ENCODE measurements at places on chromosomes 3 and 15.

DNA sequence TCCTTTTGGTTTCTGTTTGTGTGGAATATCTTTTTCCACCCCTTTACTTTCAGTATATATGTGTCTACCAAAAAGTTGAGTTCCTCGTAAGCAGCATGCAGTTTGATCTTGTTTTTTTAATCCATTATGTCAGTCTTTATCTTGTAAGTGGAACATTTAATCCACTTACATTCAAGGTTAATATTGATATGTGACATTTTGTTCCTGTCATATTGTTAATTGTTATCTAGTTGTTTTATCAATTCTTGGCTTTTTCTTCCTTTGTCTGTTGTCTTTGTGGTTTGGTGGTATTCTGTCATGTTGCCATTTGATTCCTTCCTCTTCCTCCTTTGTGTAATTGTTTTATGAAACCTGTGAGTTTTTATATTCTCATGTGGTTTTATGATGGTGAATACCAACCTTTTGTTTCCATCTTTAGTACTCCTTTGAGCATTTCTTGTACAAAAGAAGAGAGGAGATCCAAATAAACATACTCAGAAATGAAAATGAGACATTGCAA, 43.4 kb upstream of the XCR1 start:
- DNase-seq, result no peak

- DNase-seq, result peak; percentile 33
These were observed 386 bp downstream of the SQOR start for GRCh38 chr15:45635191-45635638.

GRCh38 chr3:149373235-149374125, 4.0 kb downstream of the TM4SF1 start:
- no peak for DNase-seq

DNA sequence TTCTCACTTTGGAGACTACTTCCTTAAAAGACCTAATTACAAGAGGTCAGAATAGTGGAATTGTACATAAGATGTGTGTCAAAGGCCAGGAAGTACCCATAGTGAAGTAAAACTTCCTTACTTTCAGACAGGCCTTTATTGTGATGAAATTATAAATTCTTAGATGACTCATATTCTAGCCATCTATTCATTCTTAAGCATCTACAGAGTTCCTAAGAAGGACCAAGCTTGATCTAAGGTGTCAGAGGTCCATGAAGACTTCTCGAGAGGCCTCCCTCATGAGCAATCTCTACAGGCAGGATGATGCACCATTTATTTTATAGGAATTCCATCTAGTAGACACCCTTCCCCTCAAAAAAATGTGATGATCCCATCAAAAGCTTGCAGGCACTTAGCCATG, 493.3 kb downstream of the MAGI1 start:
- no peak for DNase-seq

- DNase-seq, result no peak
These were observed 93.8 kb downstream of the RFTN1 start for GRCh38 chr3:16419640-16420241.

DNA sequence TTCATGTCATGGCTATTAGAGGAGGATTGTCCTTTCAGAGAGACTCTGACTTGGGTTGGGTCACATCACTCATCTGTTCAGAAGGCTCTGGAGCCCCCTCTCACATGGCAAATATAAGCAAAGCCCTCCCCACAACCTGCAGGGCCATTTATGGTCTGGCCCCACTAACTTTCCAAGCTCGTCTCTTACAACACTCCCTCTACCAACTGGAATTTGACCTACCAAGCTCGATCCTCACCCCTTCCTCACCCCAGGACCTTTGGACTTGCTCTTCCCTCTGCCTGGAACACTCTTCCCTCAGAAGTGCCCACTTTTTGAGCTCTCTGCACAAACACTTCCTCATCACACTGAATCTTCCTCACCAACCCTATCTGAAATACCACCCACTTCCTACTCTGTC, 14.2 kb upstream of the PXYLP1 start:
- no peak for DNase-seq

DNA sequence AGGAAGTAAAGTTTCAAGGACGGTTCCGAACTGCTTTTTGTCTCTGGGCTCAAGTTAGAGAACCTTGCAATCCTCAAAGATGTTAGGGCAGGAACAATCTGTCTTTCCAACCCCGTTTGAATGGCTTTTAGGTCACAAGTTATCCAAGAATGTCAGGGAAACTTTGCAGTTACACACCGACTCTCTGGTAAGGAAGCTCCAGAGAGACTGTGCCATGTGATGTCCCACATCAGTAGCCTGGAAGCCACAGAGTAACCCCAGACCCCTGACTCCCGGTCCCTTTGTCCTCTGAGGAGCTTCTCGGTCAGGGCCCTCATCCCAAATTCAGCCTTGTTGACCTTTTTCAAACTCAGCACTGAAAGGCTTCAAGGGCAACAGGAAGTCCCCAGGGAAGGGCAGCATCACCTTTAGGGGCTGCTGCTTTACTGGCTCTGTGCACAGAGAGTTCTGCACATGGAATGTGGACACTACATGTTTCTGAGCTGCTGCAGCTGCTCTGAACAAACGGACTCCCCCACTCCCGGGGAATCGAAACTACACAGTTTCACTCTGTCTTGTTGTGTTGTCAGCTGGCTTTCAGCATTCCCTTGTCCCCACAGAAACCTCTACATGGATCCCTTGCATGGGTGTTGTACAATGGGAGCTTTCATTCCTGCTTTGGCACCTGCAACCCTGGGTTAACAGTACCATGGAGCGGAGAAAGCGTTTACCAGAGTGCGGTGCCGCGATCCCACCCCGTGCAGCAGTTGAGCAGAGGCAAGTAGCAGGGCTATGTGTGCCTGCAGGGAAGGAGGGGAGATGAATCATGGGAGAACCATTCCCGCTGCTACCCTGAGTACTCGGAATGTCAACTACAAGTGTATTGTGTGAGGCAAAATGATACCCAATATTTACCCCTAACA, 408.2 kb upstream of the THBS1 start:
- DNase-seq, result no peak

- no peak for DNase-seq
These were observed 107.9 kb upstream of the ATP10A start for GRCh38 chr15:25971053-25971452.

GRCh38 chr3:184320104-184320445, 5.7 kb downstream of the EIF4G1 start:
- DNase-seq, result no peak

DNA sequence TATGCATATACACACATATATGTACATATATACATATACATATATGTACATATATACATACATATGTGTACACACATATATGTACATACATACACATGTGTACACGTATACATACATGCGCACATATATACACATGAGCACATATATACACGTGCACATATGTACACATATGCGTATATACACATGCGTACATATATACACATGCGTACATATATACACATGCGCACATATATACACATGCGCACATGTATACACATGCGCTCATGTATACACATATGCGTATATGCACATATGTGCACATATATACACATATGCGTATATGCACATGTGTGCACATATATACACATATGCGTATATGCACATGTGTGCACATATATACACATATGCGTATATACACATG, 353.0 kb downstream of the EDEM1 start:
- no peak for DNase-seq

DNA sequence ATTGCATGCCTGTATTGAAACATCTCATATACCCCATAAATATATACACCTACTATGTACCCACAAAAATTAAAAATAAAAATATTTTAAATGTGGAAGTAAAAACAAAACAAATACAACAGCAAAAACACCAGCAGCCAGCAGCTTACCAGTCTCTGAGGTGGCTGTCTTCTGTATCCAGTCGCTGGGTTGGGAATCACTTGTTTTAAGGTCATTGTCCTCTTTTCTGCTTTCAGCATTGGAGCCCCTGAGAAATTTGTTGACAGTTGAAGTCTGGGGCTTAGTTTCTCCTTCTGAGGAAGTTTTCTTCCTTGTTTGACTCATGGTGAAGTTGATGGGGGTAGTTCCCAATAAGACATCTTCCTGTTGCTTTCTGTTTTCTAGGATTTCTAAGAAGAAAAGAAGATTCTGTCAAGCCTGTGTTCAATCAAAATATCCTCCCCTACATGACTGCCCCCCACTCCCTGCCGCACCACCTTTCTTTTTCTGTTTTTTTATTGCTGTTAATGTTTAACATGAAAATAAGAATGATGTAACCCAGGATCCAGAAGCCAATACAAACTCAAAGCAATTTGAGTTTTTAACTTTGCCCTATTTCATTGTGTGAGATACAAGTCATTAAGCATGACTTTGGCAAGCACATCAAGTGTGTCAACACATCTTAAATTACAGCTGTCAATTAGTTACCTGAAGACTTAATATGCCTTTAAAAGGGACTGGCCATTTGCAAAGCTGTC, at the start of gene LRRC31:
TSS of gene LRRC31 (minus strand) at position 452 of the 737 bp plus-strand sequence. CDS start at position 324, 128 bp downstream.
- DNase-seq, result no peak

DNA sequence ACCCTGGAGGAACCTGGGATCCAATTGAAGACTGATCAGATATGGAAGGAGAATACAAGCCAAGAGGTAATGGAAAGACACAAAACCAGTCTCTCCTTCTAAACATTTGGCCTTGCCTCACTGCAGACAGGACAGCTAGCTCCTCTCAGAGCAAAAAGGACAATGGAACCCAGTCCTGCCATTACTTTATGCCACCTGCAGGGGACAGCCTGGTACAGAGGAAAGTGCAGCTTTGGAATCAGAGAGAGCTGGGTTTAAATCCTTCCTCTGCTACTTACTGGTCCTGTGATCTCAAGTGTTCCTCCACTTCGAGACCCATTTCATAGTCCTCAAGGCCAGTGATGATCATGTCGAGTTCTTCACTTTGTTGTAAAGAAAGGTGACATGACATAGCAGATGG, 159.4 kb upstream of the SMAD3 start:
- no peak for DNase-seq

DNA sequence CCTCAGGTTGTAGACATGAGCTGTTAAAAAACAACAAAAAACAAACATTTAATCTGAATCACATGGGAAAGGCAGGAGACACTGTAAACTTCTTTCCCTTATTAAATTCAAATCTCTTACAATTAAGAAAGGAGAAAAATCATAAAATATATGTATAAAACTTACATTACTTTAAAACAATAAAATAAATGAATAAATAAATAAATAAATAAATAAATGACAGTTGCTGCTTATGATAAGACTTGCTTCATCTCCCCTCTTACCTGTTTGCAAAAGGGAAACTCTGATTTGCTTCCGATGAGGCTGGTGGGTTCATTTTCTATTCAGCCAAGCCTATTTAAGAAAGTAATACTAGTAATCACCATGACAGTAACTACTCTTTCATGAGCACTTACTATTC, 353.4 kb upstream of the TBL1XR1 start:
- DNase-seq, result no peak

GRCh38 chr15:38894243-38894948, 329.8 kb upstream of the RASGRP1 start:
- no peak for DNase-seq

- DNase-seq, result no peak
These were observed 28.9 kb downstream of the LINGO1 start for GRCh38 chr15:77603611-77604336.

DNA sequence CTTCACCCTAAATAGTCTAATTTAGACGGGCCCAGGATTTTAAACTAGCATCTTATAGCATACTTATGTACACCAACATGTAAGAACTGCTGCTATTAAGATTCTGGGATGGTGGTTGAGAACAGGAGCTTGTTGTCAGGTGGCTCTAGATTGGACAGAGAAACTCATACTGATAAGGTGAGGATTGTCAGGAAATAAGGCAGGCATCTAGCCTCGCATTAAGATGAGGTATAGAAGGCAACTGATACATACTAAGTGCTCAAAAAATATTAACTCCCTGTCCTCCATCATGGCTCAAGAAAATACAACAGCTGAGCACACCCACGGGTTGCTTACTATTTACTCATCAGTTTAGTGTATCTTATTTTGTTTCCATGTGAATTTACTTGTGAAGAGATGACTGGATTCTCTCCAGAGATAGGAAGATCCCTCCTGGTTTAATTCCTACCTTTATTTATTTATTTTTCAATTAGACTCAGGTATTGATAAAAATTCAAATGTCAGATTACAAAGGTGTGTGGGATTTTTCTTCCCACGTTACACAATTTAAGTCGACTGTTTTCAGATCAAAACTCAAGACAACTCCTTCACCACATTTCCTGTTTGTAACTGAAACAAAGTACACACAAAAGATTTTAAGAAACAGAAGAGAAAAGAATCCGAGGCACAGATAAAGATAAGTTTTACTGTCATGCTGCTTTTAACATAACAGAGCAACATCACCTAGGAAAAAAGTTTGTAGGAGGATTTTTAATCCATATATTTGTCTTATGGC, at the start of gene TRAT1:
TSS of gene TRAT1 (plus strand) at position 664 of the 775 bp plus-strand sequence. CDS start 142 bp downstream, outside the sequence.
- DNase-seq, result no peak

DNA sequence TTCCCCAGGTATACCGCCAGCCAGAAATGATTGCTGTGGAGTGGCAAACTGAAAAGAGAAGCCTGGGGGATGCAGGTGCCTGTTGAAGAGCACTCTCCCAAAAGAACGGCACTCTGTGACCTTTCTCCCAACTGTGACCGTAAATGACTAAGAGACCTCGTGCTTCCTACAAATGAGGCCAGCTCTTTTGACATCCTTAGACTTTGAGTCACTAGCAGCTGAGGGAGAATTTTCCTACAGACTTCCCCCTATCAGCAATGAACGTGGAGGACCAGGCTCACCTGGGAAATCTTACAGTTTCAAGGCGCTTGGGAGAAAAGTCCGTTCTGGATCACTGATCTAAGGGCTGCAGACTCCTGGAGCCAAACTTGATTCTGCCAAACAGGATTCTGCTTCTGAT, 8.6 kb downstream of the AQP9 start:
- DNase-seq, result no peak

- DNase-seq, result no peak
These were observed 120.6 kb downstream of the CD47 start for GRCh38 chr3:107969994-107970819.

DNA sequence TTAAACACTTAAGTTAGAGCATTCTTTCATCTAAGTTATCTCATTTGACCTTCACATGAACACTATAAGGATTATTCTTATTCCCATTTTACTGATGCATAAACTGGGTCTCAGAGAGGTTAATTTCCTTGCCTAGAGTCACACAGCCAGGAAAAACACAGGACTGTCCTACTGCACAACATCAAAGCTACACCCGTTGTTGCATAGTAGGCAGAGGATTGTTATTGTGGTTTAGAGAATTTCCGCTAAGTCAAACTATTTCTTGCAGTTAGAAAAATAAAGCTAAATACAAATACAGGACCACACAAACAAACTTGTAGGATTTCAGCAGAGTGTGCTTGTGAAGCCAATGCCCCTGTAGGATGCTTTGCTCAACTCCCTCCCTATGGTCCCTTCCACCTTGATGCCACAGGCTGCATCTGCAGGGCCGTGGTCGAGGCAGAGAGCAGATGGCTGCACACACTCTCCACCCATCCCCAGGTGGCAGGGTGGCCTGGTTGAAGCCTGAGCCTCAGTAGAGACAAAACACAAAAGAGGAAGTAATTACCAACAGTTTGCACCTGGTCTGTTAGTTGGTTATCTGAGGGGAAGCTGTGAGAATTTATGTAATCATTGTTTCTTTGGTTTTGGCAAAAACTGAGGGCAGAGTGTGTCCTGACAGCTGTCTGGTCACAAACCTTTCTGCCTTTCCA, 41.1 kb upstream of the SKOR1 start:
- DNase-seq, result no peak
